Naive thymus-derived CD8-positive, alpha-beta T cell (primary cell): ENCODE measurements at places on chromosomes 5 and 9.

DNA sequence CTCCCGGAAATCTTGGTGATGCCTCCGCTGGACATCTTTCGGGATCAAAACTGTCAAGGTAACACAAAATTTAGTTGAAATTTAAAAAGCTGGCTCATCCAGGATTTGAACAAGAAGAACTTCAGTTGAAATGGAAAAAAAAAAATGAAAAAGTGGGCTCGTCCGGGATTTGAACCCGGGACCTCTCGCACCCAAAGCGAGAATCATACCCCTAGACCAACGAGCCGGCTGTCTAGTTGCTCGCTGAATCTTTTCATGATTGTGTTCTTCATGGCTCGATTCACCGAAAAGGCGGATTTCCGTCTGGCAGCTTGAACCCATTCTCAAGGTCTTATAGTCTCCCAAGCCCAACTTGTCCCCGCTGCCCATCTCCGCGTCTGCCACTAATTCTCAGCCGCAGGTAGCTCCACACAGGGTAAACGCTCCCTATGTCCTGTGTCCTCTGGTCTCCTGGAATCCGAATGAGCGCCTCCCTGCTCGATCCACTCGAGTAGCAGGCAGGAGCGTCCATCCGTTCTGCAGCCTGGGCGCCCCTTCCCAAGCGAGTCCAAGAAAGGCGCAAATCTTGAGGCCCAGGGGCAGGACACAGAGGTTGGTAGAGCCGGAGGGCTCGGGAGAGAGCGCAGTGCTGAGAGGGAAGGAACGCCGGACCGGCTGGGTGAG, 16.2 kb downstream of the TRIM7 start:
- DNase-seq, result peak; percentile 88

- no peak for DNase-seq
These were observed 135.6 kb downstream of the NTRK2 start for GRCh38 chr9:84804951-84805694.

GRCh38 chr9:37947977-37948376, 44.0 kb upstream of the SLC25A51 start:
- no peak for DNase-seq

DNA sequence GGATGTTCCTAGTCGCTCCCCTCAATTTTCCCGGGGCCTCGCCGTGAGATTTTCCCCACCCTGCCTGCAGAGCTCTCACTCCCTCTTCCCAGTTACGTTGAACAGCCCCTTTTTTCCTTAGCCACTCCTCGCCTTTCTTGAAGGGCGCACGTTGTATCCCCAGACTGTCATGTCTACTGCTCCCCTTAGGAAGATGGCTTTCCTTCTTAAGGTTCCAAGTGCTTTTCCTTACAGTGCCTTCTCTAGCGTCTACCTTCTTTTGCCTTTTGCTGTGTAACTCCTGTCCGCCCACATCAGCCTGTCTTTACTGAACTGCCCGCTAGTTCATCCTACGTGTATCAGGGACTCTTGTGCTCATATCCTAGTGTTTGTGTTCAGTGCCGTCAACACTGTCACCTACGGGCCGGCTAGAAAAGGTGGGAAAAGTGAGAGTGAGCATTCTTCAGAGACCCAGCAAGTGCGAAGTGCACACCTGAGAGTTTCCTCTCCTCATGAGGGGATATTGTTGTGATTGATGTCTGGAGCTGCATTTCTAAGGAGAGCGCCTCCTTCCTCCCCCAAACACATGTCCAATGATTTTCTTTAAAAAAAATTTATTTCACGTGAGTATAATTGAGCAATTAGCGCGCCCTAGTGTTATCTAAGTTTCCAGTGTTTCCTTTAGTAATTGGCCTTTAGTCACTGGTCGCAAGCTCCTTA, 764 bp downstream of the CAMLG start:
- peak; percentile 29 for DNase-seq

- no peak for DNase-seq
These were observed 47.5 kb downstream of the C5orf22 start for GRCh38 chr5:31579558-31579957.

- DNase-seq, result no peak
These were observed 10.1 kb upstream of the NRARP start for GRCh38 chr9:137311986-137312851.
